ENCODE measurements at places on chromosomes 2 and 18.

DNA sequence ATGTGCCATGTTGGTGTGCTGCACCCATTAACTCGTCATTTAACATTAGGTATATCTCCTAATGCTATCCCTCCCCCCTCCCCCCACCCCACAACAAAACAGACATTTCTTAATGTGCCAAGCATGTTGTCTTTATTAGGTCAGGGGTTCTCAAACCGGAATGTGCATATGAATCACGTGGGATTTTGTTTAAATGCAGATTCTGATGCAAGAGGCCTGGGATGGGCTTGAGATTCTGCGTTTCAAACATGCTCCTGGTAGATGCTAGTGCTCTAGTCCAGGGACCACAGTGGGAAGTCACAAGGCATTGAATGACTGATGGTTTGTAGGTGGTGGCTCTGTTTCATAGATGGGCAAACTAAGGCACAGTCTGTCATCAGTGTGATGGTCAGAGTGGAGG is 184.7 kb downstream of the SMAD7 start:
- DNase-seq, result no peak

DNA sequence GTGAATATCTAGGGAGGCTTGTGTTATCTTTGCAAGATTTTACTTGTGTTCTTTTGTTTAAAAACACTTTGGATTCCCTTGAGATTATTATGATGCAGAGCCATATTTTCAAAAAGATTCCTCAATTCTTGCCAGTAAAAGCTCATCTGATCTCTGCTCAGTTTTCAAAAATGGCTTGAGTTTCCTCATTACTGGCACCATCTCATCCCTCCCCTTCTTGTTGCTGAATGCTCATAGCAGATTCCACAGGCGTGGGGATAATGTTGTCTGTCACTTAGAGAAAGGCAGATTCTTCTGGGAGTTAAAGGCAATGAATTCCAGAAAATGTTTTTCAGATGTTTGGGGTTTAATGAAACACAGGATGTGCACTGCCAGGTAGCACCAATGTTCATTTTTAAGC is 170.4 kb upstream of the TANK start:
- no peak for DNase-seq

DNA sequence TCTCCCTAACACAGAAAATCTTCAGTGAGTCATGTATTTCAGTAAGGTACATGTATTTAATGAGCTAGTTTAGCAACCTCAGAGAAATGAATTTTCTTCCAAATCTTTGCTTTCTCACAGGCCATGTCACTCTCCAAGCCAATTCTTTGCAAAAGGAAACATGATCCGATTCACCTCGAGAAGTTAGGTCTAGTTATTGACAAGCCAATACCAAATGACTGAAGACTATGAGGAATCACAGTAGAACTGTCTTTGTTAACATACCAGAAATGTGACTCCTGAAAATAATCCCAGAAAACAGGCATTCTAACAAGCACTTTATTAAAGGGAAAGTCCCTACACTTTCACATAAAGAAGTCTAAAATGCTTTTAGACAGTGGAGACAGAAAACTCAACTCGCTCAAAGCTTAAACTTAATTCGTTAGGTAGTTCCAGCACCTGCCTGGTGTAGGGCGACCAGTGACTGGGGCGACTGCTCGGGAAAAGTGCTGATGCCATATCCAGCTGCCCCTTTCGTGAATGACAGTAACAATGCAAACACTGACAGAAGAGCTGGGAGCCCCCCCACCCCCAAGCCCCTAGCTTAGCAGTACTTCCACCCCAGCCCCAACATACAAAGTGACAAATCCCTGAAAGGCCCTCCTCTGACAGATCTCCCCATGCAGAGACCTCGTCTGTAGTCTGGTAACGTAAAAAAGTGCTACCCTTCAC is 1.8 kb downstream of the MEMO1 start:
- no peak for DNase-seq

DNA sequence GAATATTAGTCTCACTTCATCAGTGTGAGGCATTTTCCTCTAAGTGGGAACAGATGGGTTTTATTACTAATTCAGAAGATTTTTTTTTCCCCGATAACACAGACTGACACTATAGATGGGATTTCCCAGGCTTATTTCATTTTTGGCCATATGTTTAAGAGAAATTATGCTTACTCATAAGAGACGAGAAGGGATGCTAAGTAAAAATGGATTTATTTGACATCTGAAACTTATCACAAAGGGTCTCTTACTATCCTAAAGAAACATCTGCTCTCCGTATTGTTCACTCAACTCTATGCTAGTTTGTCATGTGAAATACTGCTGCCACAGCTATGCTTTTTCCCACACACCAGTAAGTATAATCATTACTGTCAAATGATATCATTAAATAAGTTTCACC is 1476.3 kb downstream of the LRP1B start:
- DNase-seq, result no peak

DNA sequence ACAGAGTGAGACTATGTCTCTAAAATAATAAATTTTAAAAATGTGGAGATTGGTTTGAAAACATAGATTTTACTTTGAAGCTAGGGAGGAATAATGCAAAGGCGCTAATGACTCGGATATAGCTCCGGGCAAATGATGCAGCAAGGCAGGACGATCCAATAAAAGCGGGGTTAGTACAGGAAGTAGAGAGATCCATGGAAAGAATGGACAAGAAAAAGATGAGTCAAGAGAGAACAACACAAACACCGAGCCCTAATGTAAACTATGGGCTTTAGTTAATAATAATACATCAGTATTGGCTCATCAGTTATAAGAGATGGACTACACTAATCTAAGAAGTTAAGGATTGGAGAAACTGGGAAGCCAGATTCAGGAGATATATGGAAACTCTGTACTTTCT is 74.5 kb downstream of the QPCT start:
- no peak for DNase-seq

GRCh38 chr2:172307800-172308199 is 119.6 kb upstream of the ITGA6 start:
- no peak for DNase-seq

DNA sequence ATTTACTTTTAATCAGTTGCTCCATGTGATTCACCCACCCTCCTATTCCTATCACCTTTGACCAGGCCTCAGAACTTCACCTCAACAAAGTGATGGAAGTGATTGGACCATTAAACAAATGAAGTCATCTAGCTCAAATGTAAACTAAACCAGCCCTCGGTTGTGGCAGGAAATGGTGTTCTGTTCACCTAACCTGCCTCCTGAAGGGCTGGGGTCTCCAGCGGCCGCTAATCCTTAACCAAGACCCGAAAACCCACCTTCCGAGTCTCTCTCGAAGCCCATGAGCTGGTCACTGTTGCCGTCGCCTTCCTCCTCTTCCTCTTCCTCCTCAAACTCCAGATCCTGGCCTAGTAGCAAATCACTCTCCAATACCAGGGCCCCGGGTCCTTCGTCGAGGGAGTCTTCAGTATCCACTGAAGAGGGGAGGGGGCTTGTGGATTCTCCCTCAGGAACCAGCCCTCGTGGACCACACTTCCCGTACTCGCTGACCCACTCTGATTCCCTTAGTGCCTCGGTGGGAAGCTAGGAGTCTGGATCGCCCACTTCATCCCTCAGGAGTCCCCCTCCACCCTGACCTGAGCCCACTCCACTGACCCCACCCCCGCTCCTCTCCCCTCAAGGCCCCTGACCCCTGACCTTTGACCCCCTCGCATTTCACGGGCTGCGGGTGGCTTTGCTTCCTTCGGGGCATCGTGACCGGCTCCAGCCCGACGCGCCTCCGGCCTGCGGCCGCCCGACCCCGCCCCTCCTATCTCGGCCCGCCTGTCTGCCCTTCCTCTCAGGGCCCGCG is 503 bp downstream of the ZNF513 start:
- no peak for DNase-seq

DNA sequence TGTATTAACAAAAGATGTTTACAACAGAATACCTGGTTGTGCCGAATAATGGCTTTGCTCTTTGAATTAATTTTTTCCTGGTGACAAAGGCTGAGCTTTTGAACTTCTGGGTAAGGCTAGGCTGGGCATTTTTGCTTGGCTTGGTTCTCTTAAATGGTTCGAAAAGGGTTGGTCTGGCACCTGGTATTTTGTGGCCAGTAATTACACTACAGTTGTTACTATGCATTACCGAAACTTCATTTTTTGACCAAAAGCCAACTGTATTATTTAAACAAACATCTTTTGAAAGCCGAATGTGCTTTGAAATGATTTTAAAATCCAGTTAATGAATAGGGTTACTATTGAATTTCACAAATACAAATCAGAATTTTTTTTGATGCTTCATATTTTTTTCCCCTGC is 19.4 kb upstream of the NFE2L2 start:
- no peak for DNase-seq

- DNase-seq, result no peak
Observed at GRCh38 chr18:10482985-10483949, 28.8 kb downstream of the APCDD1 start.

DNA sequence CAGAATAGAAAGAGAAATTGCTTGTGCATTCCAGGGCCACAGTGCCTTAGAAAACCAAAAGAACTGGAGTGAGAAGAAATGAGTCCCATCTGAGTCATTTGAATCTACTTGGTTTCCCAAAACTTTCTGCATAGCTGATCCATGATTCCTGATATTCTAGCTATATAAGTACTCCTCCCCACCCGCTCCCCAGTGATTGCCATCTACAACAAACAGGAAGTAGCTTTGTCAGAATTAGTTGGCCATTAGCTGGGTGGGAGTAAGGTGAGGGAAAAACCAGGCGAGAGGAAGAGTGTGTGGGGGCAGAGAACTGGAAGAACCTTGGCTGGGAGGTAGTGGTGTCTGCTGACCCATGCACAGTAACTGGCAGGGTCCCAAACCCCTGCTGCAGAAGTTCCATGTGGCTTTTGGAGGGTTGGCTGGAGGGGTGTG is 122.1 kb downstream of the ACAA2 start:
- no peak for DNase-seq

- DNase-seq, result no peak
Observed at GRCh38 chr2:211854832-211855231, 683.8 kb downstream of the ERBB4 start.

DNA sequence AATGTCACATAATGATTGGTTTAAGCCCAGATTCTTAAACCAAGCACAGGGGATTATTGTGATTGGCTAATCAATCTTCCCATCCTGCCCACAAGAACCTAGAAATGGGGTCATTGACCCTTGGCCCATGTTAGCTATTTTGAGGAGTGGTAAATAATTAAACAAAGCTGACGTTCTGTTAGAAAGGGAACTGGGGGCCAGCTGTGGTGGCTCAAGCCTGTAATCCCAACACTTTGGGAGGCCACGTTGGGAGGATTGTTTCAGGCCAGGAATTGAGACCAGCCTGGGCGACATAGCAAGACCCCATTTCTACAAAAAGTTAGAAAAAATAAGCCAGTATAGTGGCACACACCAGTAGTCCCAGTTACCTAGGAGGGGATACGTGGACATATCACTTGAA is 37.8 kb upstream of the PTPN4 start:
- no peak for DNase-seq

GRCh38 chr2:188751816-188752215 is 222.4 kb upstream of the COL3A1 start:
- no peak for DNase-seq

- no peak for DNase-seq
Observed at GRCh38 chr2:36528766-36529392, 69.1 kb downstream of the FEZ2 start.

GRCh38 chr2:98269274-98269673 is 77.0 kb upstream of the CNGA3 start:
- DNase-seq, result no peak

DNA sequence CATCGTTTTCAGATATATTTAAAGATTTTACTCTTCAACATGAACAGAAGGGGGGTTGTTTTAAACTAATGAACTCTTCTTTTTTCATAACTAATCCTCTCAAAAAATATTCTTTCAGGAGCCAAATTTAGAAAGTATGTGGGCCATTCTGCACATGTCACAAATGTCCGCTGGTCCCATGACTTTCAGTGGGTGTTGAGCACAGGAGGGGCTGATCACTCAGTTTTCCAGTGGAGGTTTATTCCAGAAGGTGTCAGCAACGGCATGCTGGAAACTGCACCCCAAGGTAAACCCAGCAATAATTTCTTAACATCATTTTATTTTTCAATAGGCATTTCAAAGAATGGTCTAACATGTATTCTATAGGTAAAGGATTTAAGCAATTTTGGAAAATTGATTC is 136.0 kb downstream of the EML6 start:
- no peak for DNase-seq

All from activated naive CD8-positive, alpha-beta T cell treated with anti-CD3 and anti-CD28 coated beads, Interleukin-2, amount 50 U/mL, for 16 hours (primary cell).